ENCODE measurements at places on chromosomes 1 and 21.

DNA sequence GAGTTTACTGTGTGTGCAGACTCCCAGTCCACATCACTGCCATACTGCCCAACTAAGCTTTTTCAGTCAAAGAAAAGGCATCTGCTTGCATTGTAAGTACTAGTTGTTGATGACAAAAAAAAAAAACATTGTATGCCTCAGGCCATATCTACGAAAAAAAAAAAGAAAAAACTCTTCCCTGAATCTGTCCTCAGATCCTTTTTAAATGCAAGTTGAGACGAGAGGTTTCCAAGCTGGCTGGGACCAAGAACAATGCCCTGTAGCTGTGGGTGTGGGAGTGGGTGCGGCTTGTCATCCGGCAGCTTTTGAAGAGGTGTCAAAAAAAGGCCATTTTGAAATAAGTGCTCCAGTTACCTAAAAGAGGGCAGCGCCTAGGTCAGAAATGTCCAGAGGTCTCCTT is 29.2 kb upstream of the HHAT start:
- no peak for DNase-seq

DNA sequence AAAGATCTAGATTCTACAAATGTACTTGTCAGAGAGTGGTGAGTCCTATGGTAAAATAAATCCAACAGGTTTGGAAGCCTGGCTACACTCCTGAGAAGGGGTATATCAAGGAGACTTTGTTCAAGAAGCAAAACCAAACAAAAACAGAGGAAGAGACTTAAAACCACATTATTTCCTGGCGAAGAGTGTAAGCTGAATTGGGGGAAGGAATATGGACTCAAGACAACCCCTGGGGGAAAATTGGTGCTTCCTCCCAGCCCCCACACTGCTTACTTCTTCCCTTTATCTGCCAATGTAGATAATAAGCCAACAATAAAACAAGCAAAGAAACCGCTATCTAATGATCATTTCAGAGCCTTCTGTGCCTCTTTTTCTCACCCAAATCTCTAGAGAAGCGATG is 48.4 kb upstream of the ZBTB18 start:
- no peak for DNase-seq

- no peak for DNase-seq
Observed at GRCh38 chr1:243924188-243924587, 74.1 kb upstream of the AKT3 start.

GRCh38 chr1:42950116-42950481 is 8.6 kb downstream of the SLC2A1 start:
- DNase-seq = no peak

DNA sequence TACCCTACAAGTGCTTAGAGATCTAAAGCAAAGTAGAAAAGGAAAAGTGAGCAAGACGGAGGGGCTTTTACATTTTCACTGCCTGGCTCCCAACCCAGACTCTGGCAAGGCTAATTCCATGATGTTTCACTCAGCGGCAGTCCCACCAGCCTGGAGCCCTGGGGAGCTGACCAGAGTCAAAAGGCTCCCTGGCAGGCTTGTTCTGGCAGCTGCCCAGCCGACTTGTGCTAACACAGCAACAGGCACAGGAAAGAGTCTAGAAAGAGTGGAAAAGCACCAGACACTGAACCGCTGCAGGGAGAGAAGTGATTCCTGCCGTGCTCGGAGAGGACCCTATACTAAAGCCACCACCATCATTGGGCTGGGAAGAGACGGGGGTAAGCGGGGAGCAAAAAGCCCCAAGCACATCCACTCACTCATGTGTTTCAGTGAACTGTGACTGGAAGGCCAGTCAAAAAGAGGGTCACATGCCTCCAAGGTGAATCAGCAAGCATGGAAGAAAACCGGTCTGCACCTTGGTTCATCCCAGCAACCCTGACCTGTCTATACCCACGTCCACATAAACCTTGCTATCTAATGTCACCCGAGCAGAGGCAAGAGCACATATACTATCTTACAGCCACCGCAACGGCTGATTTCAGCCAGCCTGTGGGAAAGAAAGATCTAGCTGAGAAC is 8.0 kb downstream of the SMIM12 start:
- no peak for DNase-seq

DNA sequence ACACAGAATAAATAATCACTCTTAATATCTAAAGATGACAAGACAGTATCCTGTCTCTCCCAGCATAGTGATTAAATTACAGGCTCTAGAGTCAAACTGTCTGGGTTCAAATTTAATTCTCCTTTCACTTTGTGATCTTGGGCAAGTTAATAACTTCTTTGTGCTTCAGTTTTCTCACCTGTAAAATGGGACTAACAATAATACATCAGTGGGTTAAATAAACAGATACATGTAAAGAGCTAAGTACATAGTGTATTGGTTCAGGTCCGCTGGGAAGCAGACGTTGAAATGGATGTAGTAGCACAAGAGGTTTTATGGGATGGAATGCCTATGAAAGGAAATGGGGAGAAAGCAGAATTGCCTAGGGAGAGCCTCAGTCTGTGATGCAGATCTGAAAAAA is 10.7 kb downstream of the ZFYVE9 start:
- DNase-seq = no peak

- DNase-seq = no peak
Observed at GRCh38 chr1:41394959-41395956, 34.0 kb downstream of the FOXO6 start.

- DNase-seq = no peak
Observed at GRCh38 chr1:71908303-71908702, 374.0 kb downstream of the NEGR1 start.
